Stimulated activated CD8-positive, alpha-beta memory T cell treated with anti-CD3 and anti-CD28 coated beads, Interleukin-4, amount 100 ng/mL, for 4 hours (primary cell): ENCODE measurements at places on chromosomes 4 and X.

- DNase-seq: peak; percentile 2
These were observed 527 bp downstream of the NOA1 start for GRCh38 chr4:56976837-56977320.

GRCh38 chrX:133335027-133335426, 80.3 kb downstream of the GPC4 start:
- DNase-seq: no peak

DNA sequence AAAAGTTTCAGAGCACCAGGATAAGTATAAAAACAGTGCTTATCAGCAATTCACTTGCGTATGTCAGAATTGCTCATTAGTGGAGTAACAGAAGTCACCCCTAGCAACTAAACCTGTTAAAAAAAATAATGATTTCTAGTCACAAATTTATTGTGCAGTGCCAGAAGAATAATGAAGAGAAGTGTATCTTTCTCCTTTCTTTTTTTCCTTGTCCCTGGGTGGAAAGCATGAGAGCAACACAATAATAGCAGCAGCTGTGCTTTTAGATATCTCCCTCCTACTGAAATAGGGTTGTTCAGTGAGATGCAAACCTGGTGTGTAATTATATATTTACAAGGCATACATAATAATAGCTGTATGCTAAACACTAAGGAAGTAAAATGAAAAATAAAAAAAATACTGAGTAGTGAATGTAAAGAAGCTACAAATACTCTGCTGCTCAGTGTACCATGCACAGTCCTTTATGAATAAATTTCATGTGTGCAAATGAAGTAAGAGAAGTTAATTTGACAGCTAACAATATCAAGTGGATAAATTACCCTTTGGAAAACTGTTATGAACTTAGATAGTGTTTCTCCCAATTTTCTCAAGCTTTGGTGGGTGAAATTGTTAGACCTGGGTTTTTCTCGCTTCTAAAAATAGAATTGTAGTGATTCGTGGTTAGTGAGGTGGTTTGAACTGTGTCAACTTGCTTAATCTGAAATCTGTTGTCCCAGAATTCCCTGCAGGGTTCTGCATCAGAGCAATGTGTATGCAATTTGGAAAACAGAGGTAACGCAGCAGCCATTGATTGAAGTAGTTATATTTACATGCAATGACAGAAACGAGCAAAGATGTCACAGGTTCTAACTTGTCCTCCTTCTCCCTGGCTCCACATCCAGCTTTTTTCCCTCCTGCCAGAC, 125.7 kb upstream of the NDST3 start:
- no peak for DNase-seq

DNA sequence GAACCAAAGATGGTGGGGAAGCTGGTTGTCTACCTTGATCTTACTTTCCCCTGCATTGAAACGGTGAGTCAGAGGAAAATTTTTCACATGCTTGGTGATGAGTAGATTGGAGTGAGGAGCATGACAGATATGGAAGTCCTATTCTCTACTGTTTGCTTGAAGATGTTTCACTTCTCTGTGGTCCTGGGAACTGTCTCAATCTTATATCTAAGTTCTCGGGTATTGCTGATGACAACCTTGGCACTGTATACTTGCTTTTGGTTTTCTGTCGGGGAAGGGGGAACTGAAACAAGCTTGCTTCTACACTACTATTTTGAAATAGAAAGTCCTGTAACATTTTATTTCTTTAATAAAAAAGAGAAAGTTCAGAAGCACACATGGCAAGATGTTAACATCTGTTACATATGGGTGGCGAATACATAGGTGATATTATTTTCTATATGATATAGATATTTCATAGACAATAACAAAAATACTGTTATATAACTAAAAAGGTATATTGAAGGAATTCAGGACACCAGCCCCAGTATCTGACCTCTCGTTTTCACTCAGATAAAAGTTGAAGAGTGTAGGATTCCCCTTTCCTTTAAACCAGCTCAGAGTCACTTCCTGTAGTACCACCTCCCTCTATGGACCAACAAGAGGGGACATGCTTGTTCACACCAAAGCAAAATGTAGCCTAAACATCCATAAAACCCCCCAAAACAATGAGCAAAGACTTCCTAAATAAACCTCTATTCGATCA, 88.8 kb downstream of the FMR1NB start:
- no peak for DNase-seq

DNA sequence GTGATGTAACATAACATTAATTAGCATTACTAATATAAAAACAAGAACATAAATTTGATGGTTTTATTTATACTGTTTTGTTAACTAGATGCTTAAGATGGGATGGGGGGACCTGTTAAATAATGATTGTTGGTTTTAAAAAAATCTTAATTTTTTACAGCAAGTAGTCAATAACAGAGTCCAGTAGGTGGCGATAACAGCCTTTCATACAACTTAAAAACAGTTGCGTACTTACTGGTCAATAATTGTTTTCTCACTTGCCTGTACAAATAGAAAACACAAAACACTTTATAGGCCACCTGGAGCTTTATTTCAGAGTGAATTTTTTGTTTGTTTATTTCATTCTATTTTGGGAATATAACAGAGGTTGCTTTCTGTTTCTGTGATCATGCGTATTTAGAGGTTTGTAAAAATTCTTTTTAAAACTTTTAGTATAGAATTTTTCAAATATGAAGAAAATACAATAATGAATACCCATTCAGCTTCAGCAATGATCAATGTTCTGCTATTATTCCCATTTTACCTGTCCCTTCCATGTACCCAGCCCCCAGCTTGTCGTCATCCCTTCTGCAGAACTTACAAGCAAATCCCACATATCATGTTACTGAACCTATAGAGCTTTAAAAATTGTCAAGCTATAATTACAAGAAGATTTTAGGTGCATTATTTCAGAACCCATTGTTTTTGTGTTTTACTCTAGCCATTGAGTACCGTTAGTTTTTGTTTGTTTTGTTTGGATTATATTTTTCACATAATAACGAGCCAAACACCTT, 97.1 kb downstream of the MRPL1 start:
- no peak for DNase-seq

DNA sequence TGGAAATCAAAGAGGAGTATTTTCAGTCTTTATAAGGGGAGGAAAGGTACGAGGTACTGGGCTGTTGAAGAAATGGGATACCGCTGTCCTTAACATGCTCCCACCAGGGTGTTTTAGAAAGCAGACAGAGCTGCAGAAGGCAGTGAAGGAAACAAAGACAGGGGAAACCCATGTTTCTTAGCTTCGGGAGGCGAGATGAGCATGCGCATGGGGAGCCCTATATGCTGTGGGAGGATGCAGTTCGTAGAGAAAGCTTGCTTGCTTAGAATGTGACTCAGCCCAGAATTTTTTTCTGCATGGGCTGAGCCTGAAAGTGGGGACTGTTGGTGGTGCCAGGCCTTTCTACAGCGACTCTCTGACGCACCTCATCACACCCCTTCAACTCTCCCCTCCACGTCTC, 28.8 kb upstream of the SCOC start:
- DNase-seq: no peak

GRCh38 chr4:7973545-7973981, 33.9 kb upstream of the AFAP1 start:
- no peak for DNase-seq

DNA sequence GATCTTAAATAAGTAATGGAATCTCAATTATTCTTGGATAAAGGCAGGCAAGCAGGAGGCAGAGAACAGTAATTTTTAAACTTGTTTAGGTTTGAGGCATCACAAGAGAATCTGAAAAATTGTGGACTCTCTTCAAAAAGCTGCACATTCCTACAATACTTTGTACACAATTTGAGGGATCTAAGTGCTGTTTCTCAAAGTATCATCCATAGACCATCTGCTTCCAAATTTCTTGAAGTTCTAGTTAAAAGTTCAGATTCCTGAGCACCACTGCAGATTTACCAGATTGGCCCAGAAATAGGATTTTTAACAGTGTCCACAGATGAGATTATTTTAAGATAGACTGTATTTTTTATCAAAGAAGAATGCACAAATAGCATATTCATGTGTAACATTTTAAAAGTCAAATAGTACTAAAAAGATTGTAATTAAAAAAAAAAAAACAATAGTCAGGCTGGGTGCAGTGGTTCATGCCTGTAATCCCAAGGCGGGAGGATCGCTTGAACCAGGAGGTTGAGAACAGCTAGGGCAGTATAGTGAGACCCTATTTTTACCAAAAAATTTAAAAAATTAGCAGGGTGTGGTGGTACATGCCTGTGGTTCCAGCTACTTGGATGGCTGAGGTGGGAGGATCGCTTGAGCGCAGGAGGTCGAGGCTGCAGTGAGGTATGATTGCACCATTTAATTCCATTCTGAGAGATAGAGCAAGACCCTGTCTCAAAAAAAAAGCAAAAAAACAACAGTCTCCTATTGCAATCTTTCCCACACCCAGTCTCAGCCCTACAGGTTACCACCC, 14.2 kb upstream of the FNIP2 start:
- no peak for DNase-seq

DNA sequence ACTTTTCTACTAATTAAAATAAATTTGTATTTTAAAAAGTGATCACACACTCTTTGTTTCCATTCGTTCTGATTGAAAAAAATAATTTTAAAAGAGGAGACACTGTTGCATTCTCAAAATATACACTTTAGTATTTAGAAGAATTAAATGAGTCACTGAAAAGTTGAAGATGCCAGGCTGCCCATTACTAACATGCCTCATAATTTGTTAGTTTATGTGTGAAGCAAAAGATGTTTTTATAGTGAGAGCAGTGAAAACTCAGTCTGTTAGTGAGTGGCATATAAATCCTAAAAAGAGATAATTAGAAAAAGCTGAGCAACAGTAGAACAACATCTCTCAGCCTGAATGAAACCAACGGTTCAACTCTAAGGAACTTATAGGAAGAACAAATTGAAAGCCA, 143.4 kb downstream of the CDS1 start:
- no peak for DNase-seq

- DNase-seq: no peak
These were observed 908.9 kb upstream of the LCORL start for GRCh38 chr4:18930487-18930886.

- DNase-seq: no peak
These were observed 27.1 kb downstream of the PDLIM3 start for GRCh38 chr4:185508181-185508580.
